GM13977 (cell line): ENCODE measurements at places on chromosomes 2 and 18.

- DNase-seq, result no peak
These were observed 8.6 kb downstream of the SGO2 start for GRCh38 chr2:200534572-200534971.

DNA sequence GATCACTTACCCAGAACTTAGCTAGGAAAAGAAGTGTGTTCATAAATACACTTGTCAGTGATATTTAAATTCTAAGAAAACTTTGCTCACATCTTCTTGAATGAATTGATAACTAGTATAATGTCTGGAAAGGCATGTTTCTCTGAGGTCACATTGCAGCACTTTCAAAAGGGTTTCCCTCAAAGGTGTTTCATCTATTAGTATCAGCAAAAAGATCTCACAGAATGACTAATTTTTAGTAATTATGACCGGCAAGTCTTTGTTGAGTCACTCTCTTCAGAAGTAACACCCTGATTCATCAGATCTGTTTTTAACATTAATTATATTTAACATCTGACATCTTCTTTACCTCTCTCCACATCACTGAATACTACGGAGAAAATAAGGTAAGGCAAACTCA is 222.3 kb downstream of the IKZF2 start:
- no peak for DNase-seq

DNA sequence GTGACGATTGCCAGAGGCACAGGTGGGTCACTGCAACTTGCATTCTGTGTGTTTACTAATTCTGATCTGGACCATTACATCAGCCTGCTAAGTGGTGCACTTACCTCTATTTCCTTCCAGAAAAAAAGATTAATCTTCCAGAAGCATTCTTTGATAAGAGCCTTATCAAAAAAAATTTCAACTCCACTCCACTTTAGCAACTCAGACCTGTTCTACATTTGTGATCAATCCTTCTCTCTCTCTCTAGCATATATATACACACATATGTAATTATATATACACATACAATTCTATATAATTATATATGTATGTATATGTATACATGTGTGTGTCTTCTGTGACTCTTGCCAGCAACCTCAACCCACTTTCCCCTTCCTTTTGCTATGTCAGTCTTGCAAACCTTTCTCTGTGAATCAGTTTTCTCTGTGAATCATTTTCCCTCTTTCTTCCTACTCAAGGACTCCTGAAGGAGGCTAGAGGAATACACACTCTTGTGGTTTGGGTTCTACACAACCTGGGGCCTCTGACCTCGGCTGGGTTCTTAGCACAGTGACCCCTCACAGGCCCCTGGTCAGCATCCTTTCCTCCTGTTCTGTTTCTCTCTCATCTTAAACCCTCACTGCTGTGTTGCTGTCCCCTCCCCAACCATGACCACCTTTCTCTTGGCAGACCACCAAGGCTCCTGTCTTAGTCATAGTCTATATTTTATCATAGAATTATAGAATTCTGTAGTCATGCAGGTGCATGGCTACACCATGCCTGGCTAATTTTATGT is 130.4 kb upstream of the PELI1 start:
- DNase-seq, result no peak

DNA sequence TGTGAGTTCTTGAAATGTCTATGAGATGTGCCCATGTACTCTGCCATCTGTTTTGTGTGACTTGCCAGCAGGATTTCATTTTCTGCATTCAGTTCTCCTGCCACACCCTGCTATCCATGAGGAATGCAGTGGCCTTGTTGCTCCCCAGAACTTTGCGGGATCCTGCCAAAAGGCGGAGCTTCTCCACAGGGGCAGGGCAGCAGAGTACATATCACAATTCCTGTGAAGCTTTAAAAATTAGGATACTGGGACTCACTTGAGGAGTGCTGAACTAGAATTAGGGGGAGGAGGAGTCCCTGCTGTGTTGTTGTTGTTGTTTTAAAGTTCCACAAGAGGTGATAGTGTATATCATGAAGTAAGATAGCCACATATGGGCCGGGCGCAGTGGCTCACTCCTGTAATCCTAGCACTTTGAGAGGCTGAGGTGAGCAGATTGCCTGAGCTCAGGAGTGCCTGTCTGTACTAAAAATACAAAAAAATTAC is 76.4 kb downstream of the TANC1 start:
- no peak for DNase-seq

DNA sequence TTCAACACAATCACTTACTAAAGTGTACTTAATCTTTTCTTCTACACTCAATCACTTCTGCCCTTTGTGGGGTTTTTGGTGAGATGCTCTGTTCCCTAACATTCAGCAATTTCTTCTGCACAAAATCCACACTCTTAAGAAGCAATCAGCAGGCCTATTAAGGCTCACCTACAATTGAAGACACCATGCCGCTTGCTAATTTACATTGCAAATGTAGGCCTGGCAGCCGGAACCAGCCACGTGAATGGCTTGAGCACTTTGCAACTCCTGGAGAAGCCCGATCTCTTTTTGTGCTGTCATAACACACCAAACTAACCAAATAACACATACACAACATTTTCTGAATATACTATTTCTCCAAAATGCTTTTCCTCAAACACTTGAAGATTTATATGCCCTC is 66.3 kb downstream of the NYAP2 start:
- no peak for DNase-seq

DNA sequence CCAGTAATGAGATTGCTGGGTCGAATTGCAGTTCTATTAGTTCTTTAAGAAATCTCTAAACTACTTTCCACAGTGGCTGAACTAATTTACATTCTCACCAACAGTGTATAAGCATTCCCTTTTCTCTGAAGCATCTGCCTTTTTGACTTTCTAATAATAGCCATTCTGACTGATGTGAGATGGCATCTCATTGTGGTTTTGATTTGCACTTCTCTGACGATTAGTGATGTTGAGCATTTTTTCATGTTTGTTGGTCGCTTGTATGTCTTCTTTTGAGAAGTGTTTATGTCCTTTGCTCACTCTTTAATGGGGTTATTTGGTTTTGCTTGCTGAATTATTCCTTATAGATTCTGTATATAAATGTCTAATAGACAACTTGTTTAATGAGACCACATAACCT is 69.6 kb upstream of the UGP2 start:
- no peak for DNase-seq

DNA sequence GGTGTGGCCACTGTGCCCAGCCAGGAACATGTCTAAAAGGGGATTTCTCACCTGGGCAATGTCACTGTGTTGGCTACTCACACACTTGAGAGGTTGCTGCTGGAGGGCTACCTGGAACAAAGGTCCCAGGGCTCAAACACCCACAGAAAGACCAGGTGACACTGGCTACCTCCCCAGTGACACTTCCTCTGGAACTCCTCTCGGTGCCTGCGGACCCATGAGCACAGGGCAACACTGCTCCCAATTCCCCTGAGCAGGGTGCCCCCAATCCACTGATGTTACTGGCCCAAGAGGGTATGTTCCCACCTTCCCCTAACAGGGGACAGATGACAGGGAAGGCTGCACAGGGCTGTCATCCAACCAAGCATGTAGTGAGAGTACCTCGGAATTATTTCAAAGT is 5.8 kb downstream of the NPPC start:
- no peak for DNase-seq

DNA sequence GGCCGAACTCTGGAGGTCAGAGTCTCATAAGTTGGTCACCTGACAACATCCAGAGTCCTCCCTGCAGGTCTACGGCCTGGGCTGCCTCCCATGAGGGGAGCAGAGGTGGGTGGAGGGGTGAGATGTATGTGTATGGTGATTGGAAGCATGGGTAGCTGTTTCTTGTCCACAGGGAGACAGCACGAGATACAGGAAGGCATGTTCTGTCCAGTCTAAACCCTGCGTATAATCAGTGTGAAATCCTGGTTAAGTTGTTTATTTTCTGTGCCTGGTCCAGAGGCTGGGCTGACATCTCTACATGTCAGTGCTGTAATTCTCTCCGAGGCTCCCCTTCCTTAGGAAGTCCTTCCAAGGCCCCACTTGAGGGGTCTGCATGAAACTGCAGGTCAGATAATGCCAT is 8.9 kb downstream of the TOGARAM2 start:
- no peak for DNase-seq

- DNase-seq, result no peak
These were observed 2.0 kb upstream of the DES start for GRCh38 chr2:219416235-219416602.

- DNase-seq, result no peak
These were observed 31.2 kb downstream of the STAMBP start for GRCh38 chr2:73859721-73860586.

DNA sequence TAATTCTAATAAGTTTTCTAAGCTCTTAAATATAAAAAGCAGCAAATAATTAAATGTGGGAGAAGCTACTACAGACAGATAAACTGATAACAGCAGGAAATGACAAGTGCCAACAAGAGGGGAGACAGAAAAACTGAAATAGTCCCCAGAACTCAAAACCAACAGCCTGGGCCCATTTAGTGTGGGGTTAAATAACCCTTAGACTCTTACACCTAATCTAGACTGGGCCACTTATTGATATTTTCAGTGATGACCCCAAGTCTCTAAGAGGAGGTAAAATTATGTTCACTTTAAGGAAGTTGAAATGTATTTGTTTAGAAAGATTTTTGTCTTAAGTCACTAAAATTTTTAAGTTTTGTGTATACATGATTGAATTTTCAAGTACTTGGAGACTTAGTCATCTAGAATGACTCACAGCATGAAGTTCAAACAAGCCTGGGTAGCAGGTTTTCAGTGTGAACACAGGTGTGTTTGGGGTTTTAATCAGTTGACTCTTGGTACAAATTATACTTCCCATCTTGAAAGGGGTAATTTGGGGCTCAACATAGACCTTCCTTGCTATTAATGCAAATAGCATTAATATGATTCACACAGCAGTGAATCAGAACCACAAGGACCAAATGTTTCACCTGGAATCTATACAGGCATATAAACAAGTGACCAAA is 54.9 kb upstream of the MYO3B start:
- no peak for DNase-seq

- DNase-seq, result no peak
These were observed 95.6 kb downstream of the LAMA3 start for GRCh38 chr18:23784832-23785245.

- DNase-seq, result no peak
These were observed 16.5 kb downstream of the BOK start for GRCh38 chr2:241574911-241575623.

DNA sequence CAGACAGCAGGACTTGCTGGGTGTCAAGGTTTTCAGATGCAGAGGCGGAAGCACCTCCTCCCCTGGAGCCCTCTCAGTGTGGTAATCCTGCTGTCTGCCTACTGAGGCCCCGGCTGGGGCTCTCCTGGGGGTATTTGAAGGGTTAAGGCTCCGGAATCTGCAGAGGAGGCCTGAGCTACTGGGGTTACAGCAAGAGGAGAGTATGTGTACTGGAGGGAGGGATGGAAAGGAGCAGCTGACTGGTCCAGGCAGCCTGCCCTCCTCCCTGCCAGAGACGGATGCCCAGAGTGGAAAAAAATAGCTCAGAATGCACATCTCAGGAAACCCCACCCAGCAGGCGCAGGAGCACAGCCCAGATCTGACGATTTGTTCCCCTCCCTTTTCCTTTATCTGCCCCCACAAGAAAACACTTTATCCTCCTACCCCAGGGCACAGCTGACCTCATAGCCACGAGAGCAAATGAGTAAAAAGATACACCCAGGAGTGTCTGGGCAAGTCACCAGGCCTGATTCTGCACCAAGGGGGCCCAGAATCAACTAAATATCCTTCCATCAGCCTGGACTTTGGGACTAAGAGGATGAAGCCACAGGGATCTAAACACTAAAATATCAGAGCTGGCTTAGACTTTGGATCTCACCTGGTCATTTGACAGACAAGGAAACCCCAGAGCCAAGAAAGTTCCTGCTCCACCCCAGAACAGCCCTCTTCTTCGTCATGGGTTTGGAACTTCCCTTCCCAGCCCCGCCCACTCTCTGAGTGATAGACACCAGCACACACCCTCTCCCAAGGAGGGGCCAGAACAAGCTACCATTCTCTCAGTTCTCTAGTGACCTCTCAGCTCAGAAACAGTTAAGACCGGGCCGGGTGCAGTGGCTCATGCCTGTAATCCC is 5.5 kb downstream of the TMBIM1 start:
- peak; percentile 89 for DNase-seq

DNA sequence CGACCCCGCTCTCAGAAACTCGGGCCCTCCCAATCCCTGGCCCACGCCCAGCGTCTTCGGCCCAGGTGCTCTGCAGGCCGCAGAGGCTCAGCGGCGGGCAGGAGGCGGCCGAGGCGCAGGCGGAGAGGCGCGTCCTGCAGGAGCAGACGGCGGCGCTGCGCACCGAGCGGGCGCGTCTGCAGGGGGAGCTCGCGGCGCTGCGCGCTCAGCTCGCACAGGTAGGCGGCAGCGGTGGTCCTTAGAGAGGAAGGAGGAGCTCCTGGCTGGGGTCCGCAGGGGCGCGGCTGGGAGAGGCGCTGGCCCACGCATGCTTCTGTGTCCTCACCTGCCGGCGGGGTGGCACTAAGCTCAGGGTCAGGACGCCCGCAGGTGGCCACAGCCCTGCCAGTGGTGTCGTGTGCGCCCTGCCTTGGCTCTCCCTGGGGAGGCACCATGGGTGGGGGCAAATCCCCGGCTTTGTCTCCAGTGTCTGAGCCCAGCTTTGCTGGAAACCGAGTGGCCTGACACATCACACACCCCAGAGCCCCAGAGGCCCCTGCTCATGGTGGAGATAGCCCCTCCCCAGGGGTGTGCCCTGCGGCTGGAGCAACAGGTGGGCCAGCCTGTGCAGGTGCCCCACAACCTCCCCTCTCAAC is 14.9 kb upstream of the SNED1 start:
- DNase-seq, result peak; percentile 74

DNA sequence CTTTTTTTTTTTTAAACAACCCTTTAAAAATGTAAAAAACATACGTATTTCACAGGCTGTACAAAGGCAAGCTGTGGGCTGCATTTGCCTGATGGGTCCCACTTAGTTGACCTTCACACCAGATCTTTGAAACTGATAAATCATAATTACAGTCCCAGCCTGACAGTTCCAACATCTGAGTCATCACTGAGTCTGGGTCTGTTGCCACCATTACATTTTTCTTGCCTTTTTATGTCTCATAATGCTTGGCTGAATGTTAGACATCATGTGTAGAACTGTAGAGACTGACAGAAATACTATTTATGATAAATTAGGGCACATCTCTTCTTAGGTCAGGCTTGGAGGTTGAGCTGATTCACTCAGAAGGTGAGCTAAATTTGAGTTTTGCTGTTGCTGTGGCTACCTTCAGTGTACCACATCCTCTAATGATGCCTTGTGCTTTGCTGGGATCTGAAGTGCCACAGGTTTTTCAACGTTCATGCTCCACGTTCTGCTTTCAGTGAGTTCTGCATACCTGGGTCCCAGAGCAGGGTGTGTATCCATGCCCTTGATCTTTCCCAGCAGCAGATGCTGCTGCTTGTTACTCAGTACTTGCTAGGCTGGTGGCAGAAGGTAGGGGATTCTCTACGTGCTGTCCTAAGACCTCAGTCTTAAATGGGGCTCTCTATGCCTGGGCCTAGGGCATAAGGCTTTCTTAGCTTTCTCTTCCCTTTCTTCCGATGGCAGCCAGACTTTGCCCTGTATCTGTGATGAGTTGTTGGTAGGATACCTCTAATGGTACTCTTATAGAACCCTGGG is 160.6 kb upstream of the SMAD7 start:
- DNase-seq, result no peak

GRCh38 chr18:48562075-48562474 is 23.2 kb downstream of the CTIF start:
- DNase-seq, result no peak
